ENCODE measurements at places on chromosomes 7 and 10.

DNA sequence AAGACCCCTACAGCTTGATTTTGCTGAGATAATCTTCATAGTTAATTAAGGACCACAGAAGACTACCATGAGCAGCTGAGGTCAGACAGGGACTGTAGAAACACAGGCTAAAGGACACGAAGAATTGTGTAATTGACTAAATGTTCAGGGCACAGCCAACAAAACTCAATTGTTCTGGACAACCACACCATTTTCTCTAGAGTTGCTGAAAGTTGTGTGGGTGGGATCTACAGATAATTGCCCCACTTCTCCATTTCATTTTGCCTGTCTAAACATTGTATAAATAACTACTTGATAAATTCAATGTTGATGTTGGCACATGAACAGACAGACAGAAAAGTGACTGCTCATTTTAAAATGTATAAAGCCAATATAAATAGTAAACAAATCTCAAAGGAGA is 39.0 kb upstream of the SLC16A12 start:
- peak; percentile 24 for DNase-seq

- DNase-seq, result no peak
Measured at GRCh38 chr7:37598824-37599223, 84.7 kb upstream of the GPR141 start.

DNA sequence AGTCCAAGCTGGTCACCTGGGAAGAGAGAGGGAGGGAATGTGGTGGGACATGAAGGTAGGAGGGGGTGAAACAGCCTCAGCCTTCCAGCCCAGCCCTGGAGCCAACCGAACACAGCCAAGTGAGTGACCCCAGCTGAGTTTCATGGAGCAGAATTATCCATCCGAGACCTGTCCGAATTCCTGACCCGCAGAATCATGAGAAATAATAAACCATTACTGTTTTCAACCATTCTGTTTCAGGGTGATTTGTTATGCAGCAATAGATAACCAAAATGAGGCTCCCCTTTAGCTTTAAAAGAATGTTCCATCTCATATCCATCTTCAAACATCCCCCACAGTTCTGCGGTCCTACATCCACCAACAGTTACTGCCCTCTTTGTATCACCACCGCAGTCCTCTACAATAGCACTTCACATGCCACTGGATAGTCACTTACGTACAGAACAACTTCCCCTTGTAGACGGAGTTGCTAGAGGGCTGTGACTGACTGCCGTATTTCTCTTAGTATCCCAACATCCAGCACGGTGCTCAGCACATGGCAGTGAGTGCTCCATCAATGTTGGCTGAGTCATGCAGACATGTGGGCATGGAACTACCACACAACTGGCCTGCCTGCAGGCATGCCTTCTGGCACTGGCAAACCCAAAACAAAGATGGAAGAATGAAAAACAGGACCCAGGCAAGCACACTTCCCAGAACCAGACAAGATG is 18.5 kb downstream of the KIAA1549 start:
- DNase-seq, result no peak

GRCh38 chr10:52756295-52756694 is 16.3 kb downstream of the MBL2 start:
- DNase-seq, result no peak

DNA sequence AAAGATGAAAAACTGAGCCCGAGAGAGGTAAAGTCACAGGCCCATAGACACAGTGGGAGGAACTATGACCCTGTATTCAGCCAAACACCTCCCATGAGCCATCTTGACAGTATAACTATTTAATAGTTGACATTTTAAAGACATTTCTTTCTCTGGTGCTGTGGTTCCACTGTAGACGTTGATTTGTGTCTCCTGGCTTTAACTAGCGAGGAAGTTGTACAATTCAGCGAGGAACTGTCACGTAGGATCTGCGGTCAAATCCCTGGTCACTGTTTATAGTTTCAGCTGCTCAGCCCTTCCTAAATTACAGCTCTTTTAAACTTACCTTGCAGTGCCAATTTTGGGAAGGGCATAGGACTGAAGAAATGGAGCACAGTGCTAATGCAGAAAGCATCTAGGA is 7.1 kb upstream of the CELF2 start:
- no peak for DNase-seq

All from foreskin fibroblast (primary cell).